ENCODE measurements at places on chromosomes 12 and 14. TPM values are rescaled to one million over a fixed set of nuclear protein-coding genes. Genes with fewer than 3 reads are reported as not detected.

C12orf54 gene
- 0.60 TPM for polyA plus RNA-seq

KRT73 gene
- polyA plus RNA-seq: not detected

TAS2R7 gene
- not detected for polyA plus RNA-seq

- DNase-seq: no peak
Measured at GRCh38 chr12:131281016-131281415, 327.3 kb downstream of the ADGRD1 start.

- no peak for DNase-seq
Measured at GRCh38 chr12:94250130-94250529, 101.8 kb downstream of the PLXNC1 start.

DNA sequence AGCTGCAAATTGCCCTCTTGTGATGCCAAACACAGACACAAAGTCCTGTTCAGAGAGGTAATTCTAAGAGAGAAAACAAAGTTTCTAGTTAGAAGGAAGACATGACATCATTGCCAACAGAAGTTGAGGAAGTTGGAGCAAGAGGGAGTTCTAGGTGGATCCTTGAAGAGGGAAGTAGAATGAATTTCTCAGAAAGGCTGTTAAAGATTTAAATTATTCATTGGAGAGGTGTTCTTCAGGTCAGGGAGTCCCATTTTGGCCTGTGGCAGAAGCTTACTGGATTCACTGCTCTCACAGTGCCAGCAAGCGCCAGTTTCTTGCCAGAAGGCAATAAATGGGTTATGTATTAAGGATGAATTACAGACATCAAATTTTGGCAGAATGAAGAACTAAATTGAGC is 15.3 kb downstream of the TSFM start:
- no peak for DNase-seq

All from right renal cortex interstitium (tissue), 3 donors.